ENCODE measurements at places on chromosomes 1 and 21.

DNA sequence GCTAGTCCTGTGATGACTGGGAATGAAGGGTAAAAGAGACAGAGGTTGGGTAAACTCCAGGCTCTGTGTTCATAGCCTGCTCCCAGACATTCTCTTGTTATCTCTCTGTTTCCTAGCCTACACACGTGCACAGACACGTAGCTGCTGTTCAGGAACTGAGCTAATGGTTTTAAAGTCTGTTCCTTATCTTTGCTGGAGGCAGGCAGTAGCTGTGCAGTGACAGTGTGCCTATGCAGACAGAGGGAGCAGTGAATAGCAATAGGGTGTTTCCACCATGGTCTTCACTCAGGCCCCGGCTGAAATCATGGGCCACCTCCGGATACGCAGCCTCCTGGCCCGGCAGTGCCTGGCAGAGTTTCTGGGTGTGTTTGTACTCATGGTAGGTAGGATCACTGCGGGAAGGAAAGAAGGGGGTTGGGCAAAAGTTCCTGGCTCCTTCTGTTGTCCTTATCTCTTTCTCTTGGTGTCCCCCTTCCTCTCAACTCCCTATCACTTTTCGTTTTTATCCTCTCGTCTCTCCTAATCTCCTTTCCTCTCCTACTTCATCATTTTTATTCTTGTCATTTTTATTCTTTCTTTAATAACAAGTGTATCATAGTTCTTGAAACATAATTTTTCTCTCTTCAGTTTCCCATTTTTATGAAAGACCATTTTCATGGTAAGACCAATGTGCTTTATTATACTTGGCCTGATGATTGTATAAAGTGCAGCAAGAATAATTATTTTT lies at the start of gene AQP10:
AQP10 (plus strand) TSS at position 212 of the 727 bp plus-strand sequence; CDS start at position 275, 63 bp downstream.
- no peak for DNase-seq

DNA sequence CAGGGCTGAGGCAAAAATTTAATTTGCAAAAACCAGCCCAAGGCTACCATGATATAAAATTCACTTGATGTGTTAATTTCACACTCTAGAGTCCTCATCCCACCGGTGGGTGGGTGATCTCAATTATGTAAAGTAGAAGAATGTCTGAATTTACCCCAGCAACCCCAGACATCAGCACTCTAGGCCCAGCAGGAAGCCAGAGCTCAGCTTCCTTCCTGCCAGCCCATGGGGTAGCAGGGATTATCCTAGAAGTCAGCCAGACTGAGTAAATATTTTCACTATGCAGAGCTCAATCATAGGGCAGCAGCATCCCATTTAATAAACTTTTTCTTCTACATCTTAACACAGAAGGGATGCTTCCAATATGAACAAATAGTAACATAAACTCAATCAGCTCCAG lies 71.0 kb downstream of the SIPA1L2 start:
- no peak for DNase-seq

GRCh38 chr1:94922761-94923331 lies 4.1 kb downstream of the CNN3 start:
- DNase-seq, result no peak

- no peak for DNase-seq
Measured at GRCh38 chr1:245007852-245008251, 143.5 kb upstream of the HNRNPU start.

- no peak for DNase-seq
Measured at GRCh38 chr1:64892576-64893573, 73.5 kb downstream of the JAK1 start.

- no peak for DNase-seq
Measured at GRCh38 chr1:12113433-12114339, 50.6 kb downstream of the TNFRSF8 start.

DNA sequence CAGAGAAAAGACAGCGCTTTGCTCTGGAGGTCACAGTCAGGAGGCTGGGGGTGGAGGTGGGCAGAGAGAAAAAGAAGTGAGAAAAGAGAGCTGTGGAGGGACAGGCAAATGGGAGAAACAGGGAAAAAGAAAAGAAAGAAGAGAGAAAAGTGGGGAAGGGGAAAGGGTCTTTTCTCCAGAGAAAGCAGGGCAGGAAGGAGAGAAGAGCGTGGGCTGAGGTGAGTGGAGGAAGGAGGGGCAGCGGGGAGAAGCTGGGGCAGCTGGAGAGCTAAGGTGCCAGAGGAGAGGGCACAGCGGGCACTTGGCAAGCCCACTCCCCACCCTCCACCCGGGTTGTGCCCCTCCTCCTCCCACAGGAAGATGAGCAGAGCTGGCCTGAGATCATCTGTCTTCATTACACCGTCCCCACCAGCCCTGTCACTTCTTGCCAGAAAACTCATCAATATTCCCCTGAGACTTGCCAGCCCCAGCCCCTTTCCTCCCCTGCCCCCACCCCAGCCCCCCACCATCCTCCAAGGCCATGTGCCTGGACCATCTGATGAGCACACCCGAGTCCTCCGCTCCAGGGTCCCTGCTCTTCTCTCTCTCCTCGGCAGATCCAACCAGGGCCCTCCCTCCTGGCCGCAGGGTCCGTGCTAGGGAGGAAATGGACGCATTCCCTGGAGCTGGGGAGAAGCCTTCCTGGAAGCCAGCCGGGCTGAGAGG lies 17.0 kb upstream of the BLACAT1 start:
- no peak for DNase-seq

DNA sequence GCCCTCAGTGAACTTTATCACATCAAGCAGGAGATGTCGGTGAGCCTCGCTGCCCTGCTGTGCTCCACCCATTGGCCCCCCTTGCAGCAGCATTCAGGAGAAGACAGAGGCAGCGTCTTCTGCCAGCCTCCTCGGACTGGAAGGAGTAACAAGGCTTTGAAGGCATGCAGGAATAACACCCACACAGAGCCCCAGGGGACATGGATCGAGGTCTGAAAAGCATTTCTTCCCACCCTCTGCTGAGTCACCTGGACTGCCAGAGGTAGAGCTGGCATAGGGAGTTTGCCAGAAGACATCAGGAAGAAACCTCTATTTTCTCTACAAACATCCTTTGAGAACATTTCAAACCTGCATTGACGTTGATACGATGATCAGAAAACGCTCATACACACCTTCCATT lies 42.9 kb downstream of the COL18A1 start:
- no peak for DNase-seq

GRCh38 chr1:217965156-217965786 lies 319.8 kb upstream of the RRP15 start:
- no peak for DNase-seq

GRCh38 chr1:37821481-37821880 lies 13.5 kb upstream of the YRDC start:
- no peak for DNase-seq

DNA sequence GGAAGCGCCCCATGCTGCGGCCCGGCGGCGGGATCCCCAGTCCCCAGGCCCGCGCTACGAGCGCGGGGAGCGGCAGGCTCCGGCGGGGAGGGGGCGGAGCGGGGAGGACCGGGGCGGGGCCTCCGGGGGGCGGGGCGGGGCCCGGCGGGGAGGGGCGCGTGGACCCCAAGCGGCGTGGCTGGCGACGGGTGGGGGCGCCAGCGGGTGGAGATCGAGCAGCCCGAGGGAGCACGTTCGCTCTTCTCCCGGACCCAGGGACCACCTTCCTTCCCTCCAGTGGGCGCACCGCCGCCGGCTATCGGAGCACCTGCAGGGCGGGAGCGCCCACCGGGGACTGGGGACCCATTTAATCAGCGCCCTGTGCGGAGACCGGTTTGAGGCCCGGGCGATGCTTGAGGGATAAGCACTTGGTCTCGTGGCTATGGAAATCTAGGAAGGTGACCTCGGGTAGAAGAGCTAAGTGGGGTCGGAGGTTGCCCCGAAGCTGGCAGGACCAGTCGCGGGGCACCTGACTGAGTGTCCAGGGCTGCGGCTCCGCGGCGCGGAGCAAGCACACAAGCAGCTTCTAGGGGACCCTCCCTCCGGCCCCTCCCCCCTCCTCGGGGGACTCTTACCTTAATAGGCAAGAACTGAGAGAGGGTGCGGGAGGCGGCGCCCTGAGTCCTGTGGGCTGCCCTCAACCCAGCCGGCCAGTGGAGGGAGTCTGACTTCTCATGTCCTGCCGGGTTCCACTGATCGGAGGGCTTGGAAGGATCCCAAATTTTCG lies at the start of gene TSPAN2:
TSPAN2 (minus strand) TSS at position 84 of the 766 bp plus-strand sequence; CDS start at position 13, 71 bp downstream.
- peak; percentile 49 for DNase-seq

DNA sequence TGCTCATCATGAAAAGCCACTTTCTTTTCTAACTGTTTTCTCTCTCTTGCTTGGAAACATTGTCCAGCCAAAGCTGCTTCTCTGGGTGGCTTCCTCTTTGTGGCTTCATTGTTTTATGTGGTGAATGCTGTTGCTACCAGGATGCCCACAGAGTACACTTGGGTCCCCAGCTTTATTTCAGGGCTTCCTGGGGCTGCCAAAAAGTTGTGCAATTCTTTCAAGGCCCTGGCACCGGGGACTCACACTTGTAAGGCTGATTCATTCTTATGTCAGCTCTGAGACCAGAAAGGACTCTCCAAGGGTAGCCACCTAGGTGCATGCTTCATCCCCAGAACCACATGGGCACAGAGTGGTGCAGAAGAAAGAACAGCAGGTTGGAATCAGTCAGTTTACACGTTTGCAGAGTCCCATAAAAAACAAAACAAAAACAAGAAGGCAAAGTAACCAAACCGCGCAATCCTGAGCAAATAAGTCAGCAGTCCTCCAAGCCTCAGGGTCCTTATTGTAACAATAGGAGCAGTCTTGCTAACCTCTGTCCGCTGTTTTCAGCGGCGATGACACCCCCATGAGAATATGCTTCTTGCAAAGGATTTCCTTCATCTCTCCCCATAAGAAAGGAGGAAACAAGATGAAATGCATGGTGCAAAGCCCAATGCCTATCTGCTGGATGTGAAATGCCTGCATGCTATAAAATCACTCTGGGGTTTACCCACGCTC lies 89.9 kb upstream of the SSX2IP start:
- no peak for DNase-seq

DNA sequence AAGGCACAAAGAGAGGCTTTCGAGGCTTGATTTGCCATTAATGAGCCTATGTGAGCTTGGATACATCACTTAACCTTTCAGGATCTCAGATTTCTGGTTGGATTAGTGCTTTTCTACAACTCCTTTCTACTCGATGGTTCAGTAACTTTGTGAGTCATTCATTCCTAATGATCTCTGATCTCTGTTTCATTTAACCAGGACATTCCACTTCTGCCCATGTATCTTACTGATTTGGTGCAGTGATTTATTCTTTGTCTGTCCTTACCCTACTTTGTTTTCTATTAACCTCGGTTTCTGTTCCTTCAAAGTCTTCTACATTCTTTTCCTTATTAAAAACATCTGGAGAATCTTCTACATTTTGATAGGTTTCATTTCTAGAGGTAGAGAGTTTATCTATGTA lies 94.6 kb upstream of the ZBTB18 start:
- DNase-seq, result no peak

DNA sequence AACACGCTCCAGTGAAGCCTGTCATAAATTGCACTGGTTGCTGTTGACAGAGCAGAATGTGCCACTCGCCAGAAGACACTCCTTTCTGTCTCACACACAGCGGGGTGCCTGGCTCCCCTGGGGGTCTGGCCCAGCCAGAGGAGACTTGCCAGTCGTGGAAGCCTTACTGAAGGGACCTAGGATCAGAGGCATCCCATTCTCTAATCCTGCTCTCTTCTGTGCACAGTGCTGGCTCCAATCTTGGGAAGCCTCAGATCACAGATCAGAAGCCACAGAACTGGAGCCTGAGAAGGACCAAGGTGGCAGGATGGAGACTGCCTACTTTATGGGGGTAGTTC lies 1.4 kb downstream of the SLC9A1 start:
- no peak for DNase-seq

DNA sequence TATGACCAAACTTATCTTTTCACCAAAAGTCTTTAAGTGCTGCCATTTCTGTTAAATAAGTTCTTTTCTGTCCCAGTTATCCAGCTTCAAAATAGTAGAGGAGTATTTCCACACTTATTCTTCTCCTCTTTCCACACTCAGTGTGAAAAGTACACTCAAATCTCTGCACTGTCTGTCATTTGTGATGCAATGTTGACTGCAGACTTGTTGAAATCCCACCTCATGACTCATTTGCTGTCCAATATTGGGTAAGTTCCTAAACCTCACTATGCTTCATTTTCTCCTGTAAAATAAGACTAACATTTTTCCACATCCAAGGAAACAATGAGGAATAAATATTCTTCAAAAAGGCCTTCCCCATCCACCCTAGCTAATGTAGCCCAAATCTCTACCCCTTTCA lies 17.5 kb downstream of the LRRIQ3 start:
- DNase-seq, result no peak

- no peak for DNase-seq
Measured at GRCh38 chr1:77407738-77408375, 126.0 kb downstream of the AK5 start.

DNA sequence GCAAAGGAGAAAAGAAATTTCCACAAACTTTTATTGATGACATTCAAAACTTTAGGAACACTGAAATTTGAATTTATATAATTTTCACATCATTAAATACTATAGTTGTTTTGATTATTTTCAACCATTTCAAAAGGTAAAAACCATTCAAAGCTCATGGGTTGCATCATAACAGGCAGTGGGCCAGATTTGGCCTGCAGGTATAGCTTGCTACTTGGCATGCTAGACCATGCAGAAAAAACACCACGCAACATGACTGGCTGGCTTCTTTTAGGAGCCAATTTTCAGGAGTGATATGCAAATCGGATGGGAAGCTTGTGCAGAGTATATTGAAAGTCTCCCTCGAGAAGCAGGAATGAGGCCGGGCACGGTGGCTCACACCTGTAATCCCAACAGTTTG lies 144.8 kb downstream of the GLUL start:
- no peak for DNase-seq

- no peak for DNase-seq
Measured at GRCh38 chr1:98315309-98315708, 346.2 kb upstream of the SNX7 start.

- no peak for DNase-seq
Measured at GRCh38 chr1:19703280-19703679, 38.6 kb downstream of the HTR6 start.

DNA sequence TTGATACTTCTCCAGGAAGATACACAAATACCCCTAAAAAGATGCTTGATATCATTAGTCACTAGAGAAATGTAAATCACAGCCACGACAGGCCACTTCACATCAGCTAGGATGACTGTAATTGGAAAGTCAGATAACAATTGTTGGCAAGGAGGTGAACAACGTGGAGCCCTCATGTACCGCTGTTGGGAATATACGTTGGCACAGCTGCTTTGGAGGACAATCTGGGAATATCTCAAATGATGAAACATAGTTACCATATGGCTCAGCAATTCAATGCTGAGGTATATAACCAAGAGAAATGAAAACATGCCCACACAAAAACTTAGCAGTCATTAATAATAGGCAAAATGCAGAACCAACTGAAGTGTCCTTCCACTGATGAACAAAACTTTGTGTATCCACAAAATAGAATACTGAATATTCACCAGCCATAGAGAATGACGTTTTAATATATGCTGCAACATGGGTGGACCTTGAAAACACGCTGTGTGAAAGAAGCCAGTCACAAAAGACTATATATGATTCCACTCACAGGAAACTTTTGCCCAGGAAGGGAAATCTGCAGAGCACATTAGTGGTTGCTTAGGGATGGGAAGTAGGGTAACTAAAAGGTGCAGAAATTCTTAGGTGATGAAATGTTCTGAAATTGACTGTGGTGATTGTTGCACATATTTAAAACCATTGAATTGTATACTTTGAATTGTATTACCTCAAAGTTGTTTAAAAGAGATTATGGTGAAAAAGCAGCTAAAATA lies 95.4 kb downstream of the AHCTF1 start:
- no peak for DNase-seq

- DNase-seq, result no peak
Measured at GRCh38 chr1:64650411-64650810, 94.5 kb upstream of the RAVER2 start.

- no peak for DNase-seq
Measured at GRCh38 chr1:20551945-20552727, at the start of gene FAM43B. Gene FAM43B (plus strand): TSS chr1:20552573. CDS start chr1:20552974, 401 bp downstream.

Data from NCI-H748 treated with DMSO at 0.1 percent for 48 hours (cell line).